Substantia nigra (tissue), 51 donors: ENCODE measurements at places on chromosomes 1 and 21.

DNA sequence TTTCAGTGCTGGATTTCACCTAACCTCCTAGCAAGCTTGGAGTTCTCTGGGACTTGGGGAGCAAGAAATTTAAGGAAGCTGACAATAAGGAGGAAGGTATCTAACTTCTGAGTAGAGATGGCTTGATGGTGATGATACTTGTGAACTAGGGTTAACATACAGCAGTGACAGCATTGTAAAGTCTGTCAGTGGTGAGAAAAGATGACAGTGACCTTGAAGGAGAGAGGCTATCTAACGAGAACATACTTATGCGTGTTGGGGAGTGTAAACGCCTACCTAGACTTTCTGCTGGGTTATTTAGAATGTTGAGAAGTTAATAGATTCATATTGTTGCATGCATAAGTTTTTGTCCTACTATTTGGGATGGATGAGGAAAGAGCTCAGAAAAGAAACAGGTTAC is 16.3 kb downstream of the POU2F1 start:
- DNase-seq, result no peak

- DNase-seq, result peak; percentile 38
These were observed 2.3 kb downstream of the EVA1C start for GRCh38 chr21:32414579-32415358.

DNA sequence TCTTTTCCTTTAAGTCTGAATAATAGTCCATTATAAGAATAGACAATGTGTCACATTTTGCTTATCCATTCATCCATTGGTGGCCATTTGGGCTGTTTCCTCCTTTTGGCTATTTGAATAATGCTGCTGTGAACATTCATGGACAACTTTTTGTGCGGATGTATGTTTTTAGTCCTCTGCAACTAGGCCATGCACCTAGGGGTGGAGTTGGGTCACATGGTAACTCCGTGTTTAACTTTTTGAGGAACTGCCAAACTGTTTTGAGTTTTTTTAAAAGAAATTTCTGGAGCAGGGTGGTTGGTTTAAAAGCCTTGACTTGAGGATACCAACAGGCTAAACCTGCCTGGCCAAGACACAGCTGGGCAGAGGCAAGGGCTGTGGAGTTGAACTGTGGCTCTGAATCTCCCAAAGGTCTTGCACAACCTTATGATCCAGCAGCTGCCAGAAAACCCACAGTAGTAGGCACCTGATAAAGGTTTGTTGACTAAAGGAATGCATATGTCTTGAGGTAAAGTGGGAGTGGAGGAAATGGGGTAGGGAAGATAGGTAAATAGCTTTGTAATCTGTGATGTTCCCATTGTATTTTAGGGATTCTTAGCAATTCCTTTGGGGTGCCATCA is 5.6 kb upstream of the RPTN start:
- DNase-seq, result no peak

DNA sequence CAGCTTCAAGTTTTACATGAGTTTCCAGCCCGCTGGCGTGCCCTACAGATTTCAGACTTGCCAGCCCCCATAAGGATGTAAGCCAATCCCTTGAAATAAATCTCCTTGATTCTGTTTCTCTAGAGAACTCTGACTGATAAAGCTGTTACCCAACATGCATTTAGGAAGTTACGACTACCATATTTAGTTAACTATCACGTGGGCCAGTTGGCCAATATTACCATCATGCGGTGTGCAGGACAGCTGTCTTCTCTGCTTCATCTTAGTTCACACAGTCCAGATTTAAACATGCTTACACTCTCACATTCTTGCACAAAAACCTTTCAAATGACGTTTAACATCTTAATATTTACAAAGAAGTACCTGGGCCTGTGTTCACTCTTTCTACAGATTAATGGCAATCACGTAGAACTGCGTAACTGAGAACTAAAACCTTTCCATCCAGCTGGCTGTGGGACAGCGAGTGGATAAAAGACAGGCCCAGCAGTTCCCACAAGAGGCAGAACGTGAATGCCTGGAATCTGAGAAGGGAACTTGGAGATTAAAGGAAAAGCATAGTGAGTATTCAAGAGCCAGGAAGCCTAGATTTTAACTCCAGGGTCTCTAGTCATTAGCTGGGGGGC is 20.8 kb downstream of the FAM177B start:
- DNase-seq, result no peak

DNA sequence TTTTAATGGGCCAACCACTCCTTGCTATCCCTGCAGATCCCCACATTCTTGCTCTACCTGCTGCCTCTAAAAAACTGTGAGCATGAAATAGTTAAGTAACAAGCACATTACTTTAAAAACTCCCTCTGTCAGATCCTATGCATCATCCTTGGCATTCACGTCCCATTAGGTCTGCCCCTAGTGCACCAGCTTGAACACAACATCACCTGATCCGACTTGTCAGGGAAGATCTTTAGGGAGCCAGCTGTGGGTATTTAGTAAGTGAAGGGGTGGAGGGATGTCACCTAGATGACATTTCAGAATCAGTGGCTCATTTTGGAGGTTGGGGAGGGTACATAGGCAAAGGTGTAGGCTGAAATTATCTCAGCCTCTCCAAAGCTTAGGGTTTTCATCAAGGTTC is 33.5 kb downstream of the RXRG start:
- DNase-seq, result no peak

DNA sequence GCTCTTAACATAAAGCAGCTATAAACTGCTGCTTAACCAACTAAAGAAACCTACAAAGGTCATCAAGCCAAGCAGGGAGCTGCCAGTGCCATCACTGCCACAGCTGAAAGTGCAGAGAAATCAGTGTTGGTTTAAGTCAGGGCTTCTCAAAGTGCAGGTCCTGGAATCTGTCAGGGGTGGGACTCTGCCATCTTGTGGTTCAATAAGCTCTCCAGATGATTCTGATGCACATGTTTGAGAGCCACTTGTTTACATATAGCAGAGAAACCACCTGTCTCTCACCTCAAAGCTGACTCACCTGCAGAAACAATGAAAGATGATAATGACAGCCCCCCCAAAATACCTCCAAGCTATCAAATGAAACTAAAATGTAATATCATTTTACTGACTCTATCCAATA is 49.3 kb downstream of the SH3GLB1 start:
- no peak for DNase-seq

DNA sequence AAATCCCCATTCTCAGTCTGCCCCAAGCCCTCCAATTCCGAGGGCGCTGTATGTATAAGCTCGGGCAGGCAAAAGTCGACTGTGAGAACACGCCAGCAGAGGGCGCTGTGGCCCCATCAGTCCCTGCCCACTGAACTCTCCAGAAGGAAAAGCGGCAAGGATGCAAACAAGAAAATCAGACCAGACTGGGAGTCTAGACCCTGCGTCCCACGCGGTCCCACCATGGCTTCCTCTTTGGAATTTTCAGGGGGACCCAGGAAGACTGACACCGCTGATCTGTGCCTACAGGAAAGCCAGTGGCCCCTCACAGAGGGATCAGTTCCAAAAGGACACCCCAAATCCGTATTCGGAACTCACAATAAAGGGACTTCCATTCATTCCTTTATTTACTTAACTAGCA is 19.5 kb downstream of the TEX35 start:
- no peak for DNase-seq

DNA sequence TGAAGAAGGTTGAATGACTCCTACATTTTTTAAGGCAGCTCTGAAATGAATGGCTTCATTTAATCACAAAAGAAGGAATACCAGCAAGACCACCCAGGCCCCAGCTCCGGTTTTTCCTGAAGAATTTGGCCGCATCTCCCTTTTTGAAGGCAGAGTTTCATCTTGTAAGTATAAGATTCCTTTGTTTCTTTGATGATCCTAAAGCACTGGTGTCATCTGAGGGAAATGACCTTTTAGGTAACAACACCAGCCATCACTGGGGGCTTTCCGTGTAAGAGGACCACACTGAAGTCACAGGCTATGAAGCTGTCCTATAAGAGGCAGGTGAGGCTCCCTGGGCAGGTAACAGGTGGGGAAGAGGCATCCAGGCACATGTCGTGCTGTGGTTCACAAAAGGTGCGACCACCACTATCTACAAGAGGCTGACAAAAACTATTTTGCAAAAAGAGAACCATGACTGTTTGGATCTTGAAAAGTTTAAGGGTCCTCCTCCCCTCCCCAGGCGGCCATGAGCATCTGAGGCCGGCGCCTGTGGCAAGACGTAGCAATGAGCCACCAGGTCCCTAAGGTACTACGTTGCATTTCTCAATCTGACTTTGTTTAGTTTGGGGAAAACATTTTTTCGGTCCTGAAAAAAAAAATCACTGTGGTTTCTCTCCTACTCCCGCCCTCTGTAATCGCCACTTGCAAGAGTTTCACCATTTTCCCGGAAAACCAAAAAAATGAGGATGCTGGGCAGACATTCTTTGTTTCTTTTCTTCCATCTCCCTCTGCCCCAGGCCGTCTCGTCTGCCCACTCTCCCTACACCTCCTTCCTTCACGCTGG is 46.3 kb upstream of the IRF2BP2 start:
- DNase-seq, result no peak

GRCh38 chr1:114779722-114780121 is 763 bp downstream of the SIKE1 start:
- no peak for DNase-seq

GRCh38 chr21:42781971-42782722 is 97.2 kb downstream of the WDR4 start:
- no peak for DNase-seq

DNA sequence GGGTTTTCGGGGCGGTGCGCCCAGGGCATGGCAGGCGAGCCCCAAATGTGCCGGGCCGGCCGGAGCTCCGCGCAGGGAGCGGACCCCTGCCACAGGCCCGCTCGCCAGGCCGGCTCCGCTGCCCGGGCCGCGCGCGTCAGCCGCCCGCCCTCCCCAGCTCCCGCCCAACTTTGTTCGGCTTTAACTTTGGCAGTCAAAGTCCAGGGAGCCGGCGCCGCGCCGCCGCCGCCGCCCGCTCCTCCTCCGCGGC is 488 bp downstream of the SLC35D1 start:
- DNase-seq, result no peak

- DNase-seq, result no peak
These were observed 30.6 kb upstream of the SLC30A10 start for GRCh38 chr1:219958875-219959417.

DNA sequence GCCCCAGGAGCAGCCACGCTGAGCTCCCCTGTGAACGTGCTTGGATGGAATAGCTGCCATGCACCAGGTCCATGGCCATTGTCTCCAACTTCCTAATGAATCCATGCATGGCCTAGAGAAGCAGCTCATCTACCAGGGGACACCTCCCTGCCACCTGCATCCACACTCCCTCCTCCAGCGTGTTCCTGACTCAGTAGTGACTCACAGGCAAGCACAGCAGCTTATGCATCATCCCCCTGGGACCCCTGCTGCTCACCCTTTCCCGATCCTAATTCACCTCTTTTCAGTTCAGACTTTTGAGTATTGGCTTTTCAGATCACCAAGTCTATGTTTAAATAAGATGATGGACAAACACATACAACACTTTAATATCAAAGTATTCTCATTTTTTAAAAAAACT is 39.9 kb upstream of the TADA1 start:
- no peak for DNase-seq

- no peak for DNase-seq
These were observed 122.3 kb downstream of the DMRTB1 start for GRCh38 chr1:53581476-53581875.

- DNase-seq, result no peak
These were observed 12.0 kb upstream of the CASZ1 start for GRCh38 chr1:10808441-10808840.

- no peak for DNase-seq
These were observed at the start of gene ECM1 for GRCh38 chr1:150507912-150508864. Gene ECM1 (plus strand): TSS chr1:150508109. CDS start chr1:150508210, 101 bp downstream.

GRCh38 chr1:83512373-83513193 is 486.3 kb downstream of the TTLL7 start:
- no peak for DNase-seq

DNA sequence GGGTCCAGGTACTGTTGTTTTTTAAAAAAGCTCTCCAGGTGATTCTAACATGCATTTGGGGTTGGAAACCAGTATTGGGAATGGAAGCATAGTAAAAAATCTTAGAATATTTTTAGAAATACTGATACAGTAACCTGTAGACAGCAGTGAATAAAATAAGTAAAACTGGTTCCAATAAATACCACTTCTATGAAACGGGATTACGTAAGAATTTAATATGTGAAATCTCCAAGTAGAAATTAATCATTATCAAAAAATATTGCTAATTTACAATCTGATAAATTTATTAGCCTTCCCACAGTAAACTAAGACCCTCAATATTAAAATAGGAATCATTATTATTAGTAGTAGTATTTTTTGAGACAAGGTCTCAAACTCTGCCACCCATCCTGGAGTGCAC is 177.5 kb downstream of the COP1 start:
- no peak for DNase-seq

- no peak for DNase-seq
These were observed 228.9 kb downstream of the KIF26B start for GRCh38 chr1:245383396-245384330.
